ENCODE measurements at places on chromosomes 2 and 18.

GRCh38 chr18:67545681-67546080, 29.2 kb upstream of the DSEL start:
- DNase-seq = no peak

- no peak for DNase-seq
Measured at GRCh38 chr2:112577756-112578155, 6.7 kb upstream of the CHCHD5 start.

GRCh38 chr18:74868461-74868860, 270.8 kb downstream of the ZNF407 start:
- DNase-seq = no peak

- no peak for DNase-seq
Measured at GRCh38 chr18:59345556-59345955, 13.5 kb downstream of the LMAN1 start.

GRCh38 chr2:27303093-27304025, 4.9 kb downstream of the UCN start:
- DNase-seq = no peak

GRCh38 chr2:171365778-171366177, 68.0 kb downstream of the METTL8 start:
- DNase-seq = no peak

GRCh38 chr2:137921105-137921880, 43.0 kb upstream of the HNMT start:
- DNase-seq = no peak

- no peak for DNase-seq
Measured at GRCh38 chr2:11637546-11637945, 32.4 kb downstream of the NTSR2 start.

GRCh38 chr2:55093381-55093780, 43.1 kb upstream of the RTN4 start:
- DNase-seq = no peak

GRCh38 chr18:43665105-43665788, 388.0 kb upstream of the SYT4 start:
- DNase-seq = no peak

DNA sequence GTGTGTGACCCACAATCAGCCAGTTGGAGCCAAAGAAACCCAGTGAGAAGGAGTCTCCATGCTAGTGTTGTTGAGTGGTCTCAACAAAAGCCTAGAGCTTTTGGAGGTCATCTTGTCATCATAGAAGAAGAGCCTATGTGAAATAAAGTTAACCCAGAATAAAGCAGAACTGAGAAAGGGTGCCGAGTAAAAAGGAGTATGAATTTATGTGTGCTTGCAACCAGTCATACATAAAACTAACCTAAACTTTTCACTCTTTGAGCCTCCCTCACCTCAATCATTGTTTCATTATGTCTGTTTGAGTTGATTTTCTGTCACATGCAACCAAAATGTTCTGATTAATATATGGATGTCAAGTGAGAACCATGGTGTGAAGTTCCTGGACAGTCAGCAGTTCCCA, 599.3 kb upstream of the ZEB2 start:
- DNase-seq = no peak

GRCh38 chr2:31526946-31527732, 53.6 kb downstream of the SRD5A2 start:
- DNase-seq = no peak

- no peak for DNase-seq
Measured at GRCh38 chr18:63961435-63961980, 8.4 kb upstream of the SERPINB8 start.

- DNase-seq = no peak
Measured at GRCh38 chr18:79672490-79673276, 6.9 kb upstream of the CTDP1 start.

DNA sequence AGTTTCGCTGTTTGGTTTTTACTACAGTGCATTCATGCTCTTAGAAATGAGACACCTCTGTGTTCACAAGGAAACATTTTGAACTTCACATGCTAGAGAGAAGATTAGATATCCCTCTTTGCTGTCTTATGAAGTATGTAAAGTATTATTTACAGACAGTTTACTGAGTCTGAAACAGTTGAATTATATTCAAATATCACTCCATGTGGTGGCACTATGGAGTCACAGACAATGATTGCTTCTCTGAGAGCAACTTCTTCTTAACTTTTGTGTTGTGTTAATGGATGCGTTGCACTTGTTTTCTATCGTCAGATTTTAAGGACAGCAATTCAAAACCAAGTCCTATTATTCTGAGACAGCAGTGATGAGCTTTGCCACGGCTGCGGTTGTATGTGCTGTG, 823.6 kb downstream of the GALR1 start:
- no peak for DNase-seq

GRCh38 chr18:67665266-67665665, 148.7 kb upstream of the DSEL start:
- DNase-seq = no peak

- DNase-seq = no peak
Measured at GRCh38 chr2:15279201-15279876, 281.8 kb downstream of the NBAS start.

DNA sequence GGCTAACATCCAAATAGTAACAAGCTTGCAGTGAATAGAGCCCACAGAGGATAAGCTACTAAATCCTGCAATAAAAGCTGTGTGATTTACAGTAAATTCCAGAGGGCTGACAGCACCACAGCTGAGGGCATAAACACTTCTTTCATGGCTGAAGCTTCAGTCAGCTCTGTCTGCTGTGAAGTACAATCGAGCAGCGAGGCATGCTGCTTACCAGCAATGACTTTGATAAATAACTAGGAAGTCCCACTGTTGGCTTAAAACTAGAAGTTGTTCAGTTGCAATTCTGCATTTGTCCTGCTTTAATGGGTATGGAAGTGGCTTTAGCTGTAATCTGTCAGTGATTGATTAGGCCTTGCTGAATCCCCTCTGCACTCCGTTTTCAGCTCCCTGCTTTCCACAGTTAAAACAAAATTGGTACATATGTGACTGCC, 65.2 kb upstream of the FIGN start:
- DNase-seq = no peak

GRCh38 chr2:23806201-23806600, 120.7 kb downstream of the ATAD2B start:
- no peak for DNase-seq

Data from stimulated activated CD4-positive, alpha-beta T cell treated with anti-CD3 and anti-CD28 coated beads, Interleukin-12 subunit alpha, Interleukin-12 subunit beta, amount 100 ng/mL, for 24 hours (primary cell).